Dorsolateral prefrontal cortex (tissue), 122 donors: ENCODE measurements at places on chromosomes 7 and 10.

DNA sequence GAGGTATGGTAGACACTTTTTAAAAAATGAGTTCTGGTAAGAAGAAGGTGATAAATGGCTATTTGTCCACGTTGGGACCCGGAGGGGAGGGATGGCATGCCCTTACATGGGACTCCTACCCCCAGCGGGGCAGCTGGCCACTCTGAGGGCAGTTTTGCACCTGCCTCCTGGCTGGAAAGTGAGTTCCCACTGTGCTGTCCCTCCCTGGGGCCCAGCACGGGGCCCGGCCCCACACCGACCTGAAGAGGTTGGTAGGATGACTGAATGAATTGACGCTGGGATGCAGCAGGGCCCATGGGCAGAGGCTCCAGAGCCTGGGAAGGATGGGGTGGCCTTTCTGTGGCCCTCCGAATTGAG lies 601 bp upstream of the AEBP1 start:
- no peak for DNase-seq

- DNase-seq: no peak
Observed at GRCh38 chr7:52897713-52898112, 137.7 kb upstream of the POM121L12 start.

GRCh38 chr10:46995234-46995633 lies 84.0 kb downstream of the PTPN20 start:
- DNase-seq: no peak

- DNase-seq: no peak
Observed at GRCh38 chr7:102085218-102085772, 201.4 kb upstream of the SH2B2 start.

DNA sequence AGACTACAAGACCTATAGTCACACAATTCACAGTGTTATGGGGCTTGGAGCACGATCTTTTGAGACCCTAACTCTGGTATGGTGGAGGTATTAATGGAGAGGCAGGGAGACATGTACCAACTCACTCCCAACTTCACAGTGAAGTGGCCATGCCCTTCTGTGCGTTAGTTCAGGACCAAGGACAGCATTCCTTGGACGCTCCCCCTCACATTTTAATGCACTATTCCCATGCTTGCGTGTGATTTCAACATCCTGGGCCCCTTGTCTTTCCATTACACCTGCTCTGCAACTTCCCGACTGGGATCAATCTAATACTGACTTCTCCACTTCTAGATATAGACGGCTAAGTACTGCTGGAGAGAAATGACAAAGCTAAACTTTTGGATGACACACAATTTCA lies 72.7 kb downstream of the PLCE1 start:
- DNase-seq: no peak

DNA sequence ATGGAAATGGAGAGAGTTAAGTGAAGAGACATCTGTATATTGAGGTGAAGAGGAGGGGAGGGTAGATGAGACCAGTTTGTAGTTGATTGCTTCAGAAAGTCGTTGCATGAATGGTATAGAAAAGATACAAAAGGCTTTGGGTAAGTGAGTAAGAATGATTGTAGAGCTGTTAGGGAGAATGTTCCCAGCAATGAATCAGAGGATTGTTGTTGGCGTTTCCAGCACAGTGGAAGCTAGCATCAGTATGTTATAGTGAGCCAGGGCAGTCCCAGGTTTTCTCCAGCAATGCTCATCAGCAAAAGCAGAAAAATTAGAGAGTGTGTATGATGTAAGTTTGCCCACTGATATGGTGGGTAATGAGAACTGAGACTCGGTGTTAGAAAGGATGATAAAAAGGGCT lies 15.4 kb upstream of the CDK6 start:
- DNase-seq: no peak

GRCh38 chr7:69109246-69109645 lies 489.0 kb upstream of the AUTS2 start:
- no peak for DNase-seq

DNA sequence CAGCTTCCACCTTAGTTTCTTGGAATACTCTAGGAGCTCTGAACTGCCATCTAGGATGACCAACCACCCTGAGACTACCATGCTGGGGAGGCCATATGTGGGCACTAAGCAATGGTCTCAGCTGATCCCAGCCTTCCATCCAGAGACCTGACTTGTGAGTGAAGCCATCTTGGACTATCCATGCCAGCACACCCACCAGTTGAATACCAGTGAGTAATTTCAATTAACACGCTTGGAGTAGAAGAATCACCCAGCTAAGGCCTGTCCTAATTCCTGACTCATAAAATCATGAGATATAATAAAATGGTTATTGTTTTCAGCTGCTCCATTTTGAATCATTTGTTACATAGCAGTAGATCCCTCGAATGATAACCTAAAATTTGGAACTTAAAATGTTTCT lies 5.2 kb upstream of the KIF5B start:
- DNase-seq: no peak
